Neuronal stem cell (in vitro differentiated cells): ENCODE measurements at places on chromosomes 1 and 21.

GRCh38 chr1:224565186-224565585 is 50.9 kb upstream of the CNIH3 start:
- no peak for DNase-seq

DNA sequence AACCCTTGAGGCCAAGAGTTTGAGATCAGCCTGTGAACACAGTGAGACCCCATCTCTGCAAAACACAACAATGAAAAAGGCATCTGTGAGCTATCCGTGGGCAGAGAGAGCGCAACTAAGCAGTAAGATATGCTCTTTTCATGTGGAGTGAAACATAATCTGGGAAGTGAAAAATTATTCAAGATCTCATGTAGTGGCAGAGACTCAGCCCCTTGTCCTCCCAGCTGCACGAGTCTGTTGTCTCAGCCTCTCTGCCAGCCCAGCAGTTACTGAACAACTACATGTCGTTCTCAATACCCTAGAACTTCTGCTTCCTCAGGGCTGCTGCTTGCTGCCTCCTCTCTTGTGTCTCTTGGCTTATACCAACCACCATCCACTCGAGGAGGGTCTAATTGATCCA is 61.3 kb upstream of the WDR26 start:
- DNase-seq: no peak

DNA sequence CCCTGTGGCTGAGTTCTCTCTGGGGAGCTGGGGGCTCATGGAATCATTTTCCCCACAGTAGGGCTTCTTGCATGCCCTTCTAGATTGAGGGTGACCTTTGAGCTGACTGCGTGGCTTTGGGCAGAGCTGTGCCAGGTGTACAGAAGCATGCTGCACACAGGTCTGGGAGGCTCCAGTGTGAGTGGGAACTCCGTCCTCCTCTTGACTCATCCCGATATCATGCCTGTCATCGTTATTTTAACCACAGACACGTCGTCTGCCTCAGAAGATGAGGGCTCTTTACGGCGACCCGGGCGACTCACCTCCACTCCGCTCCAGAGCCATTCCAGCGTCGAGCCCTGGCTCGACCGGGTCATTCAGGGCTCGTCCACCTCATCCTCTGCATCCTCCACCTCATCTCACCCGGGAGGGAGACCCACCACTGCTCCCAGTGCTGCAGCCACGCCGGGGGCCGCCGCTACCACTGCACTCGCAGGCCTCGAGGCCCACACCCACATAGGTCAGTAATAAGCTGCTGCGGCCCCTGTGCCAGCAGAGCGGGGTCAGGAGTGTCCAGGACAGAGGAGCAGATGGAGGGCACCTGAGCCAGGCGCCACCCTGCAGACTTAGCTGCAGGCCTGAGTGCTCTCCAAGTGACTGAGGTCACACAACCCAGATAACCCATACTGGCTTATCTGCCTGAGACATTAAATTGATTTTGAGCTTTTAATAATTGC is 39.8 kb downstream of the DIP2A start:
- DNase-seq: no peak

- DNase-seq: no peak
These were observed 4.8 kb downstream of the MFSD2A start for GRCh38 chr1:39959651-39960333.

GRCh38 chr1:88985692-88986091 is 6.7 kb downstream of the KYAT3 start:
- no peak for DNase-seq

DNA sequence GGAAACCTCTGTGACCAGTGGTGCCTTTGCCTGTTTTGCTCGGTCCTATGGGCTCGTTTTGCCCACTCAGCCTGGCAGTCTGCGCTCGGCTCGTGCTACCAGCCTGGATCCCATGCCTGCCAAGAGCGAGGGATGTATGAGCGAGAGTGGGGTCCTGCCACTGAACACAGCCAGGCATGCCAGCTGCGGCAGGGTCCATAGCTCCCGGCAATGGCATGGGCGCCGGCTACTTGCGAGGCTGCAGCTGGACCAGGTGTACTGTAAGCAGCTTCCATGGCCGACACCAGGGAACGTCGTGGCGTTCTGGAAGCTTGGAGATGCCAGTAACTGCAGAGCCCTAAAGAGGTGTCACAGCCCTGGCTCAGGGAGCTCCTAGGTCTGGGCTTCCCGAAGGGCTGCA is 22.4 kb upstream of the TGFB2 start:
- DNase-seq: no peak

GRCh38 chr1:85398391-85399064 is 66.4 kb downstream of the DDAH1 start:
- DNase-seq: no peak

- DNase-seq: no peak
These were observed 126.2 kb downstream of the FGGY start for GRCh38 chr1:59422921-59423575.

DNA sequence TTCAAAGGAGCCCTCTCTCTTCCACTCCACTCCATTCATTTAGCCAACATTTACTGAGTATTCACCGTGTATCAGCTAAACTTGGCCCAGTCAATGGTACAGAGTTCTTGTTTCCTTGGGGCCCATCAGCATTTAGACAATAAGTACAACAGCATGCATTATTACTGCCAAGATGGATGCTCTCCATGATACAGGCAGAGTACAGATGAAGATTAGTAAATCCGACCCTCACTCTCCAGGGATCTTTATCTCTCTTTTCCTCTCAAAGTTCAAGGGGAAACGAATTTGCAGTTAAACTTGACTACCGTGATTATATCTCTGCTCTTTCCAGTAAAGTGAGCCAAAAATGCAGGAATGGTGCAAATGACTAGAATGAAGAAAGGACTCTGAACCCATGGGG is 184.6 kb upstream of the DUSP10 start:
- no peak for DNase-seq

GRCh38 chr1:233512538-233512937 is 101.4 kb upstream of the KCNK1 start:
- DNase-seq: no peak

GRCh38 chr1:94105957-94106529 is 14.9 kb downstream of the ABCA4 start:
- DNase-seq: no peak

GRCh38 chr1:56867491-56867890 is 12.9 kb downstream of the C8A start:
- DNase-seq: no peak

GRCh38 chr21:29187944-29188343 is 57.5 kb downstream of the MAP3K7CL start:
- DNase-seq: no peak

DNA sequence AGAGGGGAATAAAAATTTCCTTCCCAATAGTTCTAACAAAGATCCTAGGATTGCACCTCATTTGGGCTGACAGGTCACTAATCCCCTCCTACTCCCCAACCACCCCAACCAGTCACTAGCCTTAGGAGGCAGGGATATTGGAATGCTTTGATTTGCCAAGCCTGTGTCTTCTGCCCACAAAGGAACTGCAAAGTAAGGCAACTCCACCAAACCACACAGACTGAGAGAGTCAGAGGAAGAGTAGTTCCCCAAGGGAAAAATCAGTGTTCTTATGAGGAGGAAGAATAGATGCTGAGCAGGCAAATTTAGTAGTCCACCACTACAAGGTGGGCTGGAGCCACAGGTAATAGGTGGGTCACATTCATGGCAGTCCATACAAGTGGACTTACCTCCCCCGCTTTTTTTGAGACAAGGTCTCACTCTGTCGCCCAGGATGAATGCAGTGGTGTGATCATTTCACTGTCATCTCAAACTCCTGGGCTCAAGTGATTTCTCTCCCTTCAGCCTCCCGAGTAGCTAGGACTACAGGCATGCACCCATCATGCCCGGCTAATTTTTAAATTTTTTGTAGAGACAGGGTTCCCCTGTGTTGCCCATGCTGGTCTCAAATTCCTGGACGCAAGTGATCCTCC is 3.7 kb upstream of the TMEM39B start:
- DNase-seq: peak; percentile 32
